D721Med (cell line): ENCODE measurements at places on chromosomes 3 and 15.

- DNase-seq: no peak
Observed at GRCh38 chr15:91319371-91320059, 219.5 kb downstream of the SV2B start.

DNA sequence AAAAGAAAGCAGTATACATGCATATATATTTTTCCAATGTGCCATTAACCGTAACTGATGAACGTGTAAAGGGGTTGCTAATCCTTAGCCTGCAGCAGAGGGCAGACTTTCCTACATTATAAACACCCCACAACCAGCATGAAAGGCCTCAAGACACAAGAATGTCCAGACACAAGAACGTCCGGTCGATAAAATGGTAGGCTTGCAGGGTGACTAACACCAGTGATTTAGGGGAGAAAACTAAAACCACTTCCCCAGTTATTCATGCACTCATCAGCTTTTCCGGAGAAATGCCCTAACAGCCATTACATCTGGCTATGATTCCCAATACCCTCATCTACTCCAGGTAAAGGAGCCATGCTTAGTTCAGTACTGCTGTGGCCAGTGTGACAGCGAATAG is 57.4 kb downstream of the LRTM1 start:
- DNase-seq: peak; percentile 38

DNA sequence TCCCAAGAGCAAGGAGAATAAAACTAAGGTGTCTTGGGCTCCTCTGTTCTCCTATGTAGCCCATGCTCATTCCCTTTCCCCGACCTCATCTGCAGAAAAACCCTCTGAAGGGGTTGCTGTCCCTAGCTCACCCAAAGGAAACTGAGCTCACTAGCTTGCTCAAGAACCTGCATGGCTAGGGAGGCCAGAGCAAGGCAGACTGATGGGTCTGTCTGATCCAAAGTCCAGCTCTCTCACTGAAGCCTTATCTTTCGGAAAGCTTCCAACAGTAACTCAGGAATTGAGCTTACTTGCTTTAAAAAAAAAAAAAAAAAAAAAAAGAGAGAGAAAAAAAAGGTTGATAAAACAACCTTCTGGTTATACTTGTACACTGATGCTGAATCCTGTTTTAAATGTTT is 141.4 kb upstream of the TOPAZ1 start:
- no peak for DNase-seq

GRCh38 chr3:31504230-31504629 is 28.5 kb upstream of the STT3B start:
- no peak for DNase-seq

- DNase-seq: no peak
Observed at GRCh38 chr3:52223449-52224408, 1.7 kb downstream of the TLR9 start.

DNA sequence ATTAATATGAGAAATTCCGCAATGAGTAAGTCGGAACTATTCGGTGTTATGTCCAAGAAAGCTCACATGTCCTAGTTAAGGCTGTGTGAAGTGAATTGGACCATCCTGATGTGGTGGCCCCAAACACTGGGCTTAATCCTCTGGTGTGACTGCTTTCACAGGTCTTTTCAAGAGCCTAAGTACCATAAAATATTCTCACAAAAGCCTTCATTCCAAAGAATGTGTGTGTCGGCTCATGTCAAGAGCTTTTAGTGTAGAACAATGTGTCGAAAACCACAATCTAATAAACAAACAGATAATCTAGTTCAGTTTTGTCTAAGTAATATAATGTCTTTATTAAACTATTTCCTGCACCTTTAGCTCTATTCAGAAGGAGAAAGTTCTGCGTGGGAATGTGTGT is 311.4 kb downstream of the LPP start:
- DNase-seq: no peak
